Stimulated activated CD8-positive, alpha-beta memory T cell treated with anti-CD3 and anti-CD28 coated beads, Interleukin-4, amount 100 ng/mL, for 4 hours (primary cell): ENCODE measurements at places on chromosomes 5 and 9.

DNA sequence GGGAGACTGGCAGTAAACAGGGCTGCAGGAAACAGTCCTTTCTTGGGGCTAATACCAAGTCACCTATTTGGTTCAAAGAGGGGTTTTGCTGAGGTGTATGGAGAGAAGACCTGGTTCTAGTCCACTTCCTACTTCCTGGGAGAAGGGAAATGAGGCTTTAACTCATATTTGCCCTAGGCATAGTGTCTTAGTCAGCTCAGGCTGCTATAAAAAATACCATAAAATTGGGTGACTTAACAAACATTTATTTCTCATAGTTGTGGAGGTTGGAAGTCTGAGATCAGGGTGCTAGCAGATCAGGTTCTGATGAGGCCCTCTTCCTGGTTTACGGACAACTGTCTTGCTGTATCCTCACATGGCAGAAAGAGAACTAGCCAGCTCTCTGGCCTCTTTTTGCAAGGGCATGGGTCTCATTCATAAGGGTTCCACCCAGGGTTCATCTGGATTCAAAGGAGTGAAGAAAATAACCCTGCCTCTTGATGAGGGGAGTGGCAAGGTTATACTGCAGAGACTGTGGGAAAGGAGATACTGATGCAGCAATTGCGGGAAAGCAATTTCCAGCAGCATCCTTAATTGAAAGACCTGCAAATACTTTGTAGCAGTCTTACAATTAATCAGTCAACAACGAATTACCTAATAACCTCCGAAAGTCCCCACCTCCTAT, 40.5 kb downstream of the ANKDD1B start:
- DNase-seq: no peak

DNA sequence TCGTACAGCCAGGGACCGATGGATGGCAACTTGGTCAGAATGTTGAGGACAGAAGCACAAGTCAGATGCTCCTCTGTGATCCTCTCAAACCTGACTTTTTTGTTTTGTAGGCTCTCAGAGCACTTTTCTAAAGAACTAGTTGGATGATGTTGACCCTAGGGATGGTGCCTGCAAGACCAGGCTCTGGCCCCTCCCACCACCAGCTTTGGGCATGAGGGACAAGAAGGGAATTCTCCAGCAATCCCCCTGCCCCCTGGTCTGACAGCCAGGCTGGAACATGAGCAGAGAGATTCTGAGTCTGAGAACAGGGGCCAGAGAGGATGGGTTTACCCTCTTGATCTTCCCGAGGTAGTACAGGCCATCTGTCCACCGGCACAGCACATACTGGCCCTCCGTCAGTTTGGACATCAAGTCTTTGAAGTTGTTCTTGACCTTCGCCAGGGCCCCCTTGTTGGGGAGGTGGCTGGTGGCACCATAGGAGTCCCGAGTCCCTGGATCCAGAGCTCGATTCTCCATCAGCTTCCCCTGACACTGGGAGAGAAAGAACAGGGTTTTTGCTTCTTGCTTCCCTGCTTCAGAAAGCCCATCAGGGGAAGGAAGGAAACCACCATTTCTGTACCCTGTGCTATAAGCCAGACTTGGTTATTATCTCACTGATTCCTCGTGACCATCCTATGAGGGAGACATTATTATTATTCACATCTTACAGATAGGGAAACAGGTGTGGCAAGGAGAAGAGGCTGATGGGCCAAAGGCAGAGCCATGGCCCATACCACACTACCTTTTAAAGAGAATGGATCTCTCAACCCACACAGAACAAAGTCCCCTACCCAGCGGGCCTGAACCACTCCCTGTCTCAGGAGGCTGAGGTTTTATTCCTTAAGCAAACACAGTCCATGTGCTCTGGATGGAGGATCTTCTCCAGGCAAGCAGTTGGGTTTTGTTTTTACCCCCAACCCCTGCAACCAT, 2.5 kb downstream of the PHF19 start:
- DNase-seq: no peak

DNA sequence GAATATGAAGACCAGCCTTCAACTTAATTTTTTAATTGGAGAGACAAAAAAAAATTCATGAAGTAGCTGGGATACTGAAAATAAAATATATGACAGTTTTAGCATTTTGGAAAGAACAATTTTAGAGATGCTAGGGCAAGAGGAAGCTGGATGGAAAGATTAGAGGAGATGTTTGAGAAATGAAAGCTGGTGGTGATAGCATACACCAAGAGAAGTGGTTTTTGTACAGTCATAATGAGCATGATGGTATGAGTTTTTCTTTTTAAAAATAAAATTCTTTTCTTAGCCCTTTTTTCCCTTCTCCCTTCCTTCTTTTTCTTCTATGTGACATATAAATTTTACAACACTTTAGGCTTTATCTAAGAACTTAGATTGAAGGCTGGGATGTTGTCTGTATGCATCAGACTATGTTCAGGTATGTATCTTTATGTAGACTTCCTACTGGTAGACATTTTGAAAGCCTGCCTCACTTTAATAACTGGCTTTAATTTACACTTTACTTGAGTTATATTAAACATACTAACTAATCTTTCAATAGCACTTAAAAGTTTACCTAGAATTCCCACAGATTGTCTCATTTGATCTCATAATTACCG, 522.5 kb downstream of the TLE4 start:
- no peak for DNase-seq

DNA sequence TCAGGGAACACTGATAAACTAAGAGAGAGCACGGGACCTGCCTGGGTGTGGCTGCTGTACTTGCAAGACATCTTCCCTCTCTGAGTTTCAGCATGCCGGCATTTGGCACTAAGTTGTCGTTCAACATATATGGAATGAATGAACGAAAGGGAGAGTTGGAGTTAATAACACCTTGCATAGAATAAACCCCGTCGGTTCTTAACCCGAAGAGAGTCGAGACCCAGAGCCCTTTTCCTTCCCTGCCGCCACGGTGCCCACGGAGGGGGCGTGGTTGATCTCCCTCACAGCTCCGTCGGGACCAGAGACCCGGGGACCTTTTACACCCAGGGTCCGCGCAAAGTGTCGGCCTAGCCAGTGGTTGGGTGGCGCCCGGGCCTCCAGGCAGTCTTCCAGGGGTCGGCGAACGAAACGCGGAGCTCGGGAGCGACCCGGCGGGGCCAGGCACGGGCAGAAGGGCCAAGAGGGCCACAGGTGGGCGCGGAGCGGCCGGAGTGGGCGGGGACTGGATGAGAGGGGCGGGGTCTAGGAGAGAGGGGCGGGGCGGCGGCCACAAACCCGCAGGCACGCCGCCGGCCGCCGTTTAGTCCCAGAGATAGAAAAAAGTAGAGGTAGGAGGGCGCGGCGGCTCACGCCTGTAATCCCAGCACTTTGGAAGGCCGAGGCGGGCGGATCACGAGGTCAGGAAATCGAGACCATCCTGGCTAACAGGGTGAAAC, 735 bp upstream of the RPL26L1 start:
- peak; percentile 31 for DNase-seq

DNA sequence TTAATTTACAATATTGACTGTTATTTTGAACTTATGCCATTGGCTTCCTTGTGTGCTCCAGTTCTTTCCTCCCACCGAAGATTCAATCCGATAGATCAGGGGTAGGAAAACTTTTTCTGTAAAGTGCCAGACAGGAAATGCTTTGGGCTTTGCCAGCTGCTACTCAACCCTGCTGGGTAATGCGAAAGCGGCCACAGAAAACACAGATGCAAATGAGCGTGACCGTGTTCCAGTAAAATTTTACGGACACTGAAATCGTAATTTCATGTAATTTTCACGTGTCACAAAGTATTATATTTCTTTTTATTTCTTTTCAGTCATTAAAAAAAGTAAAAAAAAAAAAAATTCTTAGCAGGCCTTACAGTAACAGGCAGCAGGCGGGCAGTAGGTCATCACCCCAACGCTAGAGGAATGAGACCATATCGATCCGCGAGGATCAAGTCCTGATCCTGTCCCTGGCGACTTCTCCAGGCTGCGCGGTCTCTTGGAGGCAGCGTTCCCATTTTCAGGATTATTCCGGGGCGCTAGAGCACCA, 599 bp downstream of the NMRK1 start:
- no peak for DNase-seq

GRCh38 chr9:76290555-76290954, 103.7 kb downstream of the RFK start:
- DNase-seq: no peak

GRCh38 chr9:438961-439768, 224.5 kb downstream of the DOCK8 start:
- DNase-seq: no peak

DNA sequence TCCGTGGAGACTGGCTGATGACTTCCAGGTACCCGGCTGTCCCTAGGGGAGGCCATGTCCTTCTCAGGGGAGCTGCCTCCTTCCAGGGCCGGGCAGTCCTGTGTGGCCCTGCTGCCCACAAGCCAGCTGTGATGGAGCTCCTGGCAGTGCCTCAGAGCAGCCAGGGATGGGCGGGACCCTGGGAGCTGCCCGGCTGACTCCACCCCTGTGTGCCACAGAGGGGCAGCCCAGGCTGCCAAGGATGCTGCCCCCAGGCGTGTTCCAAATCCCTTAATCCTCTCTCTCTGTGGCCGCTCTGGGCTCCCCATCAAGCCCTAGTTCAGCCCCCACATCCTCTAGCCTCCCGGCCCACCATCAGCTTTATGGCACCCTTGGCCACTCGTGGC, 7.0 kb upstream of the SCGB3A1 start:
- no peak for DNase-seq
